ENCODE measurements at places on chromosomes 6 and 20. TPM values are rescaled to one million over a fixed set of nuclear protein-coding genes. Genes with fewer than 3 reads are reported as not detected.

DEK gene
- 143 TPM for total RNA-seq

NHSL1 gene
- total RNA-seq, result 24.0 TPM

APOBEC2 gene
- not detected for total RNA-seq

SNAP91 gene
- total RNA-seq, result 179 TPM

EYA2 gene
- 3.5 TPM for total RNA-seq

GINS1 gene
- 14.1 TPM for total RNA-seq

SERPINB6 gene
- total RNA-seq, result 27.5 TPM

ITCH gene
- total RNA-seq, result 69.7 TPM

HLA-E gene
- 44.1 TPM for total RNA-seq

LY6G6F gene
- not detected for total RNA-seq

CPNE1 gene
- 53.1 TPM for total RNA-seq

EPB41L1 gene
- 133 TPM for total RNA-seq

FNDC11 gene
- total RNA-seq, result 3.5 TPM

GPRC6A gene
- not detected for total RNA-seq

FILIP1 gene
- total RNA-seq, result 5.3 TPM

SLC17A4 gene
- total RNA-seq, result not detected

SYNDIG1 gene
- 18.0 TPM for total RNA-seq

CCN5 gene
- total RNA-seq, result not detected

STX11 gene
- 1.4 TPM for total RNA-seq

SCUBE3 gene
- 3.9 TPM for total RNA-seq

SMPD2 gene
- total RNA-seq, result 5.8 TPM

PMEPA1 gene
- total RNA-seq, result 16.1 TPM

OVOL2 gene
- total RNA-seq, result not detected

CST5 gene
- not detected for total RNA-seq
